Stimulated activated CD4-positive, alpha-beta T cell treated with anti-CD3 and anti-CD28 coated beads, TNF-alpha, amount 100 ng/mL, for 1 hour (primary cell): ENCODE measurements at places on chromosomes 12 and 14.
A peak's percentile ranks its signal among the peaks of the same experiment; 100 is the strongest.

GRCh38 chr12:63319386-63319785, 168.4 kb upstream of the AVPR1A start:
- no peak for DNase-seq

DNA sequence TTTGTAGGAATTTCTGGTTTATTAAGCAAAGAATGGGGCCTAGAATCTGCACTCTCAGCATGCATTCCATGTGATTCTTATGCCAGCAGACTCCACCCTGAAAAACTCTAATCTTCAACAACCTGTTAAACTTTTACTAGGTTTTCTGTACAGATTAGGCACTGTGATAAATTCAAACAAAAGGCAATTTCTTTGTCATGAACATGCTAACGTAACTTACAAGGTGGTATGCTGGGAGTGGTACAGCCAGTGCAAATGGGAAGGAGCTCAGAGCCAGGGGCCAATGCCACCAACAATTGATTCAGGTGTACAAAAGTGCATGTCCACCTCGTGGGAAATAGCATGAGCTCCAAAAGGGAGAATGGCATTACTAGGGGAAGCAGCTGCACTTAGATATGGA, 83.0 kb downstream of the PPFIBP1 start:
- no peak for DNase-seq

DNA sequence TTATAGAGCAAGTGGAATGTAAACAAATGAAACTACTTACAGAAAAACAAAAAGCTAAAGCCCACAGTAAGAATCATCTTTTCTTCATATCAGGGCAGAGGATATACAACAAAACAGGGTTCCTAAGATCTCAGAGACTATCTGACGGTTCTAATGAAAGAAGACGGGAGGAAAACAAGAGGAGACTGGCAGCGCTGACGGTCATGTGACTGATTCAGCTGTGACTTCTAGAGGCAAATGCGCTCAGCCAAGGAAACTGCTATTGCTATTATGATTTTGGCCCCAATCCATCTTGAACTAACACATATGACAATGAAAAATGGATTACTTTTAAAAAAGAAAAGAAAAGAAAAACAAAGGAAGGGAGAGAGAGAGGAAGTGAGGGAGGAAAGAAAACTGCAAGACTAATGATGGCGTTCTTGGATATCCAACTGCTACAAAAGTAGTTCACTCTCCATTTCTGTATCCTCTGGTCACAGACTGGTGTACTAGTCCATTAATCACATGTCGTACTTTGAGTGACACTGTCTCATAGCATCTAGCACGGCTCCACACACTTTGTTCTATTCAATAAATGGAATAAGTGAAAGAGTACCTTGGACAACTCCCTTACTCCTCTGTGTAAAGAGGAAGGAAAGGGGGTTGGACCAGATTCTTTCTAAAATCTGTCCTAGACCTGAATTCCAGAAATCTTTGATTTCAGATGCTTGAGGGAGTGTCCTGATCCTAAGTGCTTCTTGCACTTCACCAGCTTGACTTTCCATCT, 119.3 kb downstream of the DAD1 start:
- no peak for DNase-seq

DNA sequence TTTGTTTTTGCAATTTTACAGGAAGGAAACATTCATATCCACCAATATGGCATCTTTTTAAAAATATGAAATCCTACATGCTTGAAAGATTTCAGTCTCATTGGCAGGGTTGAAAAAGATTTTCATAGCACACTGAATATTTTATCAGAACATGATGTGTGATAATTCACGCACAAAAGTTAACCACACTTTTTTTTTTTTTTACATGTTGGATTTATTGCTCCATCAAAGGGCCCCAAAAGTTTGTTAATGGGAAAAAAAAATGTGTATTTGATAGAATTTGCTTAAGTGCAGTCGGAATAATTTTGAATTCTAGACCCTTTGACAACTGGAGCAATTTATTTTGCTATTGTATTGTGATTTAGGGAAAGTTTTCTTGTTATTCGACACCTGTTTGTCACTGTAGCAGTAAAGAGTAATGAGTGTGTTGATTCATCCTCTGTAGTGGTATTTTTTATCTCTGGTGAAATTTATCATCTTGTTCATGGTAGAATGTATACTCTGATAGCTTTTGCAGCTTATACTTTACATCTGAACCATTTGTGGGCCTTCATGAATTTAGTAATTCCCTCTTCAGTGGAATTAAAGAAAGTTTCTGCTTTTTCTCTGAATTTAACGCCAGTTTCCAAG, 1.1 kb downstream of the EML1 start:
- no peak for DNase-seq

DNA sequence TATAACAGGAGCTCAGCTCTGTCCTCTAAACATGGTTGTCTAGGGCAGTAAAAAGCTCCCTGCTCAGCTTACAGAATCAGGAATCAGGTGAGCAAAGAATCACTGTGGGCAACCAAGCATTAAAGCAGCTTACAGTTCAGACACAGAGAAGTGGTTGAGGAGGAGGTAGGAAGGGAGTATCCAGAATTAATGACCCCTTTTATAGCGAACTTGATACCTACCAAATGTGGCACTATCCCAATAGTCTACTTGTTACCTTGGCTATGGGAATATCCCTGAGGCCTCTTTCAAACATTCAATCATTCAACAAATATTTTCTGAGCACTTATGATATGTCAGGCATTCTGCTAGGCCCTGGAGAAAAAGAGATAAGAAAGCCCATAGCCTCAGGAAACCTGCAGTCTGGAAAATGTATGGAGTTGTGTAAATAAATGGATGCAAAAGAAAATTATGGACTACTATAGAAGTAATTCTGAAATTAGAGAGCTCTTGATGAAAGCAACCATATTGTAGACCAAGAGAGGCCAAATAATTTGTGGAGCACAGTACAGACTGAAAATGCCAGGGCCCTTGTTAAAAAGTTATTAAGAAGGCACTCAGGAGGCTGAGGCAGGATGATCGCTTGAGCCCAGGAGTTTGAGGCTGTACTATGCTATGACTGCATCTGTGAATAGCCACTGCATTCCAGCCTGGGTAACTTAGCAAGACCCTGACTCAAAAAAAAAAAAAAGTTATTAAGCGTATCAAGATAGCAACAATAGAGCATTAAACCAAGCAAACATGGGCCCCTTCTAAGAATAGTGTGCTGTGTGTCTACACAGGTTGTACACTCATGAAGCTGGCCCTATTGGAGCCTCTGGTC, 134.0 kb upstream of the CPSF6 start:
- DNase-seq = no peak

GRCh38 chr12:31406345-31406744, 80.4 kb upstream of the SINHCAF start:
- no peak for DNase-seq

- DNase-seq = no peak
These were observed 13.5 kb upstream of the KRT8 start for GRCh38 chr12:52918351-52918750.

- DNase-seq = no peak
These were observed 43.7 kb downstream of the DEGS2 start for GRCh38 chr14:100115726-100116125.

- DNase-seq = peak; percentile 1
These were observed 104.2 kb upstream of the AMN1 start for GRCh38 chr12:31832740-31833729.

- DNase-seq = no peak
These were observed 149.8 kb downstream of the TGFB3 start for GRCh38 chr14:75831952-75832351.

DNA sequence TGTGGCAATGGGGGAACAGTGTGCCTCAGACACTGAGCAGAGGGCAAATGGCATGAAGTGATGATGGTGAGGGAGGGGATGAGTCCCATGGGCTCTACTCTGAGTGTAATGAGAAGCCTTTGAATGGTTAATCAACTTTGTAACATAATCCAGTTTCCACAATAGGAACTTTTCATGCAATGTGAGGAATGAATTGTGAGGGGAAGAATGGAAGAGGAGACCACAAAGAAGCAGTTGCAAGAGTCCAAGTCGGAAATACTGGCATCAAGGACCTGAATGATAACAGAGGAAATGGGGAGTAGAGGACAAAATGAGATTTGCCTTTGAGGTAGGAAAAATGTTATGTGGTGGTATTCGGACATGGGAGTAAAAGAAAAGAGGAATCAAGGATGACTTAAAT, 476.9 kb upstream of the PRICKLE1 start:
- DNase-seq = no peak

GRCh38 chr14:103317251-103317650, 16.8 kb upstream of the EIF5 start:
- DNase-seq = no peak

DNA sequence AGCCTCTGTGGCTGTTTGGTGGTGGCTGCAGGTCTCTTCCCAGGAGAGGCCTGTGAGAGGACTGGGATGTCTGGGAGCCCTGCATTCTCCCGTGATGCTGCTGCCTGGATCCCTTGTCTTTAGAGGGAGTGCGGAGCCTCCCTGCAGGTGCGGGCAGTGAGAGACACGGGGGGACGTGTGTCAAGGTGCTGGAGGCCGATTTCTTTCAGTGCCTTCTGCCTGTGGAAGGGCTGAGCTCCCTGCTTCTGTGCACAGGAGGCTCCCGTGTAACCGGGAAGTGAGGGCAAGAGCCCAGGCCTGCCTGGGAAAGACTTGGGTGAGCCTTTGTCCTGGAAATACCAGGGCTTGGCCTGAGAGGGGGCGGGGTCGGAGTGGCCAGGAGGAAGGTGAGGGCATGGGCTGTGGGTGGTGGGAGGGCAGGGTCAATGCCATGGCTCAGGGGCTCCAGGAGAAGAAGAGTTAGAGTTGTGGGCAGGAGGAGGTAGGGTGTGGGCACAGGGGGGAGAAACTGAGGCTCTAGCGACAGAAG, 372.2 kb downstream of the TMEM121 start:
- DNase-seq = no peak
